ENCODE measurements at places on chromosomes 6 and 20.

GRCh38 chr6:147615659-147616456 is 107.4 kb downstream of the SAMD5 start:
- no peak for DNase-seq

DNA sequence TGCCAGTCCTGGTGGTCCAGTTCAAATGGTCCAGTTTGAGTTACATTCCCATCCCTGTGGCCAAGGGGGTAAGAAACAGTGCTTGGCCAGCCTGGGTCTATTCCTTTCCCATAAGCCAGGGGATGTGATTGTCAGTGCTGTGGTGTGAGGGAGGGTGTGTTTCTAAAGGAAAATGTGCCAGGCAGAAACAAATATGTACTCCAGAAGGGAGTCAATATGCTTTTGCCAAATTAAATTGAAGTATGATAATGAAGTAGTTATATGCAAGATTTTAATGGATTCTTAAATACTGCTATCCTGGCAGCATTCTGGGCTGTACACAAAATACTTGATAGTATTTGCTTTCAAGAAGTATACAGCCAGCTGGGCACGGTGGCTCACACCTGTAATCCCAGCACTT is 16.6 kb upstream of the PAQR8 start:
- DNase-seq = no peak

DNA sequence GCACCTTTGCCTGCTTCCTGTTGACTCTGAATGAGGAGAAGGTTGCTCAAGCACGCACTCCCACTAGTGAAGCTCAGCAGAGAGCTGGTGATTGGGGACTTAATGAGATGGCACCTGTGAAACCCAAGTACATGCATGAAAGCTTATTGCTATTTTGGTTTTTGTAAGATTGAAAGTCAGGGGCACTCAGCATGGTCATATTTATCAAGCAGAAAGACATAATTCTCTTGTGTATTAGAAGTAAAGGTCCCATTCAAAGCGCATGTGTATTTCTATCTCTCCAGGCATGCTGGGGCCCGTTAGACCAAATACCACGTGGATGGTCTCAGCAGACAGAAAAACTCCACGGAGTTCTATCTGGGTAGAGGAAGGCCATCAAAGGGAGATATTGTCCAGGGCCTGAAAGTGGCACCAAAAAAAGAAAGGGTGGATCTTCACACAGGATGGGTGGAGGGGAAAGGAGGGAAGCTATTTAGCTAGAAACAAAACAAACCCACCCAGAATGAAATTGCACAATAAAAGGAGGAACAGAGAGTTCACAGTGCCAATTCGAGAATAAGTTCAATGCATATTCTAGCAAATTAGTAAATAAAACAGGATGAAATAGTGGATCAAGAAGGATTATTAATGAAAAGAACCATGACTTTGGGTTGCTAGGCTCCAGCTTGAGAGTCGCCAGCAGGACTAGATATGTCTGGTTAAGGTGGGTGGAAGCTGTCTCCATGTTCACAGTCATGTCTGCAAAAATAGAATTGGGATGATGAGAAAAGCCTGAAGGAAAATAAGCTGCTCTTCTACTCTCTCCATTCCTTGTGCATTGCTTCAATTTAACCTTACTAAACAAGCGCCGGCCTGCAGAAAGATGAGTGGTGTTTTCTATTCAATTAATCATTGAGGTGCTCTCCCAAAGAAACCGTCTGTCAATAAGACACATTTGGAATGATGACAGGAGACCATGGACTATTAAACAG is 224.9 kb upstream of the DTNBP1 start:
- DNase-seq = no peak

DNA sequence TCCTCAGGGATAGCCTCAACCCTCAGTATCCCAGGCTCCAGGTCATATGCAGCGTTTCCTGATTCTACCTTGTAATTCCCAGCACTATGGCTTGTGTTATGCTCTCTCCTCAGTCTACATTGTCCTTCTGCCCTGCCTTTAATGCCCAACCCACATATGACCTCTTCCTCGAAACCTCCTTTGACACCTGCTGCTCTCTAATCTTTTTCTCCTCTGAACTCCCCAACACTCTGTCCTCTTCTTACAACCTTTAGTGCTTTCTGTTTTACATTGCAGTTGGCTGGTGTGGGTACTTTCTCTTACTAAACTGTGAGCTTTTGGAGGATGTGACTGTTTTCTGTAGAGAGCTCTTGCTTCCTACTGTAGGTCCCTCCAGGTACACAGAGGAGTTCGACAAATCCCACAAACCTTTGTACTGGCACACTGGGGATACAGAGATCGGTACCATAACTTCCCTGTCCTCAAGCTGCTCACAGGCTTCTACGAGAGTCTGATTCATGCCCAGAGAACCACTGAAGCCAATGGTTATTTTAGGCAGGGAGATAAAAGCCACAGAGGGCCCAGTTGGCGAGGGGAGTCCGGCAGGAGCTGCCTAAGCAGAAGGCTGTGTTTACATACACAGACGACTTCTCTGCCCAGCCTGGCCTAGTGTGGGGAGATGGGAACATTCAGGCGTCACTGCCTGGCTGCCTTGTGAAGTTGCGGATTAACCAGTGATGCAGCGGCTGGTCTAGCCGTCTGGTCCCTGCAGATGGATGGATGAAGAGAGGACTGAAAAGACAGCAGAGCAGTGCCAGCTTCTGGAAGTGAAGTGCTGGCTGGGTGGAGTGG is 8.4 kb upstream of the EPB41L1 start:
- DNase-seq = no peak

DNA sequence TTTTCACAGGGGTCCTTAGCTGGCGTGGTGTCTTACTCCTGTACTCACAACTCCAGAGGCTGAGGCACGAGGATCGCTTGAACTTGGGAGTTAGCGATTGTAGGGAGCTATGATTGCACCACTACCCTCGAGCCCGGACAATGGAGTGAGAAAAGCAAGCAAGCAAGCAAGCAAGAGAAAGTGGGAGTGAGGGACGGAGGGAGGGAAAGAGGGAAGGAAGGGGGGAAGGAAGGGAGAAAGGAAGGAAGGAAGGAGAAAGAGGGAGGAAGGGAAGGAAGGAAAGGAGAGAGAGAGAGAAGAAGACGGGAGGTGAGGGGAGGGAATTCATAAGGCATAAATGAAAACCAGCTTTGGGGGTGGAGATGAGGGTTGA is 120.5 kb downstream of the TRIM27 start:
- no peak for DNase-seq

GRCh38 chr6:13354331-13355042 is 26.1 kb upstream of the TBC1D7 start:
- no peak for DNase-seq

DNA sequence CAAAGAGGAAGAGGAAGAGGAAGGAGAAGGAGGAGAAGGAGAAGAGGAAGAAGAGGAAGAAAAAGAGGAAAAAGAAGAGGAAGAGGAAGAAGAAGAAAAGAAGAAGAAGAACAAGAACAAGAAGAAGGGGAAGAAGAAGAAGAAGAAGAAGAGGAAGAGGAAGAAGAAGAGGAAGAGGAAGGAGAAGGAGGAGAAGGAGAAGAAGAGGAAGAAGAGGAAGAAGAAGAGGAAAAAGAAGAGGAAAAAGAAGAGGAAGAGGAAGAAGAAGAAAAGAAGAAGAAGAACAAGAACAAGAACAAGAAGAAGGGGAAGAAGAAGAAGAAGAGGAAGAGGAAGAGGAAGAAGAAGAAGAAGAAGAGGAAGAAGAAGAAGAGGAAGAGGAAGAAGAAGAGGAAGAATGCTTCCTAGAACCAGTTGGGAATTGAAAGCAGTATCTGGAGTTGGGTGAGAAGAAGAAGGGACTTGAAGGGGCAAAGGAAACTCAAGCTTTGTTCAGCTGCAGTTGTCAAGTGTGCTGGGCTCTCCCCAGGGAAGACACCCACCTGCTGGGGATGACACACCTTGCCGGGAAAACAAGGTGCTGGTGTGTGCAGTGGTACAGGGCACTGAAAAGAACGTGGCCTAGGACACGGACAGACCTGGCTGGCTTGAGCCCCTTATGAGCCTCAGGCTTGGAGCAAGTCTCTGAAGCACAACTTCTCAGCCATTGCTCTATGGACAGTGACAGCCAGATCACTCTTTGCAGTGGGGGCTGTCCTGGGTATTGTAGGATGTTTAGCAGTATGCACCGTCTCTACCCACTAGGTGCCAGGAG is 30.1 kb upstream of the ARFGEF2 start:
- DNase-seq = no peak

- no peak for DNase-seq
These were observed 205.3 kb upstream of the FOXA2 start for GRCh38 chr20:22789676-22790075.

DNA sequence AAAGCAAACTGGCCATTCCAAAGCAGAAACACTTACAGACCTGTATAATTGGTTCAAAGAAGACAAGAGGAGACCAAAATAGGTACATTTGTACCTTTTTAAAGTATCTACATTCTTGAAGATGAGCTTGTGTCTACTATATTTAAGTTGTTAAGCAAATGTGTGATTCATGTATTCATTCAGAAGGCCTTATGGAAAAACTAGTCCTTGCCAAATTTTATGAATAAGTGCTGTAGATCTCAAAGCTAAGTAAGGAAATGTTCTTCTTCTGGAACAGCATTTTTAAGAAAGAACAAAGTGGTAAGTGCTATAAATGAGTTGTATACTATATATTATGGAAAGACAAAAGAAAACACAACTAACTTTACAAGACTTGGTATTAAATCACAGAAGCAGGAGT is 22.2 kb upstream of the HEY2 start:
- DNase-seq = no peak

DNA sequence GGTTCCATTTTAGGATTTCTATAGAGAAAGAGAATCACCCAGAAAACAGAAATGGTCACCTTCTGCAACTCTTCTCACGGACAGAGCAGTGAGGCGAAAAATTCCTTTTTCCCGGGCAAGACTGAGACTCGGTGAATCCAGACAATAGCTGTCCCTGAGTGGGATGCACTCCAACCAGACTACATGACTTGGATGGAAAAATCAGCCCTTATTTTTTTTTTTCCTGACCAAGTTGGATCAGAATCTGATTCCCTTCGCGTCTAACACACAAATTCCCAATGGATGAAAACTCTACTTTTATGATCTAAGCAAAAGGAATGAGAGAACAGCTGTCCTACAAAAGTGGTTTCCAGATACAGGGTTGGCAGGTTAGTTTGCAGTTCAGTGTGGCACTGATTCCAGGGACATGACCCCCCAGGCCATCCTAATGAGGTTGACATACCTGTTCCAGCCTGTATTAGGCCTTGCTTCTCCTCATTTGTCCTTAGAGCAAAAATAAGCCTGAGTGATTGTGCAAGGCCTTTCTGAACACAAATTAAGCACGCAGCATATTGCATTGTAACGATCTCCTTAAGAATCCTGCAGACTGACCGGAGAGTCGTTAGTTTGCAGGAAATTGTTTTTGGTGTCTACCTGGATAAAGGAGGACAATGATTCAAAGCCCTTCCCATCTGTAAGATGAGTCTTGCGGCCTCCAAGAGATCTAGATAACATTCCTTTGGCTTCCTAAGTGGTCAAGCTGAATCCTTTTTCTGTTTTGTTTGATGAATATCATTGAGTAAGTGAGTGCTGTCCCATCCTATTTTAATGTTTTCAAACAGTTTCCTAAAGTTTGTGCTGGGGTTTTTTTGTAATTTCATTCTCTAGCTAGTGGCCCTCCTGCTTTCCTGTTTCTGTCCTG is 1.5 kb upstream of the NEDD9 start:
- no peak for DNase-seq
